ENCODE measurements at places on chromosomes 7 and 10. TPM values are rescaled to one million over a fixed set of nuclear protein-coding genes. Genes with fewer than 3 reads are reported as not detected.

- H3K4me1 ChIP-seq, result no peaks in the 10 kb centered on the region
- no peaks in the 10 kb centered on the region for H3K36me3 ChIP-seq
- DNase-seq, result no peak
- no peaks in the 10 kb centered on the region for H3K27me3 ChIP-seq
- no peak overlapping the region for H3K4me3 ChIP-seq
Observed at GRCh38 chr7:7851381-7851780, 117.2 kb upstream of the GLCCI1 start.

GRCh38 chr7:56447864-56448693, 331.9 kb upstream of the NUPR2 start:
- DNase-seq, result peak; percentile 24
- no peaks in the 10 kb centered on the region for H3K4me1 ChIP-seq

The AKR1D1 gene
- total RNA-seq, result 57.0 TPM

GRCh38 chr10:31656851-31657433, 271.7 kb downstream of the ARHGAP12 start:
- no peaks in the 10 kb centered on the region for H3K36me3 ChIP-seq
- no peak for DNase-seq
- no peaks in the 10 kb centered on the region for H3K27me3 ChIP-seq
- no peak overlapping the region for H3K27ac ChIP-seq

DNA sequence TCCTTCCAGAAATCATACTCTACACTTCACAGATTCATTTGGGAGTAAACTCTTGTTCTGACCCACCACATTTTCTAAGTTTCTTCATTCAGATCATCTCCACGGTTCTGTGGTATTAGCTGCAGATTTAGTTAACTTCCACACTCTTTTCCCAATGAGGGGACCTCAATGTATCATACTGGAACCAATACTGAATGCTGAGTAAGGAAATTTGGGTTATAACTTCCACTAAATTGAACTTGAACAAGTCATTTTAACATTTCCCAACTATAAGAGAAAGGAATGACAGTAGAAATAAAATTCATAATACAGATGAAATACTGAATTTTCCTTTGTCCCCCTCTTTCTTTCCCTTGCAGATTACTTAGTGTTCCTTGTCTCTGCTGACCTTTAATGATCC, 131.4 kb downstream of the VPS41 start:
- no peak overlapping the region for H3K4me3 ChIP-seq
- no peak overlapping the region for H3K27ac ChIP-seq
- H3K27me3 ChIP-seq, result no peaks in the 10 kb centered on the region
- H3K36me3 ChIP-seq, result peaks cover 3% of the 10 kb centered on the region

GRCh38 chr10:7634142-7634894, 32.4 kb downstream of the ITIH5 start:
- H3K4me3 ChIP-seq, result no peak overlapping the region
- H3K27me3 ChIP-seq, result no peaks in the 10 kb centered on the region
- no peak for DNase-seq
- H3K4me1 ChIP-seq, result no peaks in the 10 kb centered on the region
- no peaks in the 10 kb centered on the region for H3K36me3 ChIP-seq

The PTPN20 gene
- 1.1 TPM for total RNA-seq

The MSMB gene
- not detected for total RNA-seq

DNA sequence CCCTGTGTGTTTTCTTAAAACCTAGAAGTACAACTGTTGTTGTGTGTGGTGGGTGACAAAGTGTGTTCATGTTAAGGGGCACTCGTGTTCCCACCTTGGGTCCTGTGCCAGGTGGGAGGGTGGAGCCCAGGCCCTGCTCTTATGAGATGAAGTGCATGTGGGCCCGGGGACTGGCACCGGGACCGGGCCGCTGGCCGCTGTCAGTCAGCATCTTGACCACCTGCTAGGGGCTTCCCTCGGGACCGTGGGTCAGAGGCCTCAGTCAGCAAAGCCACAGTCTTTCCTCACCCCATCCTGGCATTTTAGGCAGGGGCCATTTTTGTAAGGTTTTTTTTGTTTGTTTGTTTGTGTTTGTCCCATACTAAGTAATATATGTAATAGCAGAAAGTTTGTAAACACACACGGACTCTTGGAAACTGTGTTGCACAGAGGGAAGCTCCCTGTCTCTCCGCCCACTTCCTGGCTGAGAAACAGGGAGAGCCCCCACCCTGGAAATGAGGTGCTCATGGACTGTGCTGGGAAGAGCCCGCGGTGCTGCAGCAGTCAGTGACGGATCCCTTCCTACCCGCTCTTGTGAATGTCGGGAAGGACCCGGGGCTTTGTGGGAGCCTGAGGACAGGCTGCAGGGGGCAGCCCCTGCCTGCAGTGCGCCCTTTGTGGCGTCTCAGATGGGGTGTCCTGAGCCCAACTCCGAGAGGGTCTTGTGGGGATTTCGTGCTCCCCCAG, 13.4 kb downstream of the AGAP3 start:
- no peak overlapping the region for H3K4me3 ChIP-seq
- H3K27me3 ChIP-seq, result no peaks in the 10 kb centered on the region
- H3K27ac ChIP-seq, result no peak overlapping the region
- H3K4me1 ChIP-seq, result no peaks in the 10 kb centered on the region
- no peaks in the 10 kb centered on the region for H3K36me3 ChIP-seq

The BMPER gene
- total RNA-seq, result 14.8 TPM

- H3K36me3 ChIP-seq, result no peaks in the 10 kb centered on the region
- DNase-seq, result peak; percentile 73
- no peaks in the 10 kb centered on the region for H3K4me1 ChIP-seq
- no peaks in the 10 kb centered on the region for H3K27me3 ChIP-seq
- H3K4me3 ChIP-seq, result no peak overlapping the region
Observed at GRCh38 chr7:128879939-128880746, 17.5 kb downstream of the ATP6V1F start.

DNA sequence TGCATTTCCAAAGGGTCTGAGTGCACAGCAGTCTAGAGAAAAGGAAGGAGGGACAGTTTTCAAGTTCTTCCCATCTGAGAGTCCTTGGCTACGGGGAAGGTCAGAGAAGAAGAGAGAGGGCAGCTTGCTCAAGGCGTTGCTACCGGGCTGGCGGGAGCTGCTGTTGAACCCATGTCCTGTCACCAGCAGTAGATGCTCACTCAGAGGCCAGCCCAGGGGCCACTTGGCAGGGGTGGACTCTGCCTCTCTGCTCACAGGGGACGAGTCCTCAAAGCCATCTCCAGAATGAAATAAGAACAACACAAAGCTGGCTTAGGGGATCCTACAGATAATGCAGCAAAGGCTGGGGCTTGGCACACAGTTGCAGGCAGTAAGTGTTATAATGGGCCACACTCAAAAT, 231.5 kb downstream of the TNS3 start:
- H3K36me3 ChIP-seq, result no peaks in the 10 kb centered on the region
- H3K27me3 ChIP-seq, result no peaks in the 10 kb centered on the region
- peak; percentile 17 for DNase-seq
- no peak overlapping the region for H3K27ac ChIP-seq
- H3K4me3 ChIP-seq, result no peak overlapping the region

The ZNF789 gene
- total RNA-seq, result 3.2 TPM

The ADAM22 gene
- total RNA-seq, result 0.13 TPM

The IKZF1 gene
- total RNA-seq, result 3.1 TPM

DNA sequence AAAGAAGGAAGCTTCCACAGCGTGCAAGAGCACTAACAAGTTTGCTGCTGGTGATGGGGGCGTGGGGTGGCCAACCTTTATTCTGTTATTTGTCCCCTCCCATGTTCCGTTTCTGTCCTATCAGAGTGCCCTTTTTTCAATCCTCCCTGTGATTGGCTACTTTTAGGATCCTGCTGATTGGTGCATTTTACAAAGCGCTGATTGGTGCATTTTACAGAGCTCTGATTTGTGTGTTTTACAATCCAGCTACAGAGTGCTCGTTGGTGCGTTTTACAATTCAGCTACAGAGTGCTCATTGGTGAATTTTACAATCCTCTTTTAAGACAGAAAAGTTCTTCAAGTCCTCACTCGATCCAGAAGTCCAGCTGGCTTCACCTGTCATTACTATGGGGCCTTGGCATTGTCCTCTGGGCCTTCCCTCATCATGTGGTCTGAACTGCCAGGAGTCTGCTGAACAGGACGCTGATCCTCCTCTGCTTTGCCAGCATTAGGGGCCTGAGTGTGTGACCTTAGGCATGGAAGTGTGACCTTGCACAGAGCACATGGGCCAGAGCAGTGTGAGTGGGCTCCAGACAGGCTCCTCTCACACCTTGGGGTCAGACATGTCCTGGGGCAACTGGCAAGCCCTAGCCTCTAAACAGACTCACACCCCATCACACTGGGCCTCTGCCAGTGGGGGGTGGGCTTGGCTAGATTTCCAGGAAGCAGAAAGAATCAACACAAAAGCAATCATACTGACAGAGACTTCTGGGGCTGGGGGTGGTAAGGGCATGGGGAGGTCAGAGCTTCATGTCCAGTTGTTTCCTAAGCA, 167.4 kb downstream of the PTPN20 start:
- no peak overlapping the region for H3K4me3 ChIP-seq
- no peaks in the 10 kb centered on the region for H3K36me3 ChIP-seq
- no peaks in the 10 kb centered on the region for H3K27me3 ChIP-seq
- DNase-seq, result no peak
- no peaks in the 10 kb centered on the region for H3K4me1 ChIP-seq
- no peak overlapping the region for H3K27ac ChIP-seq

DNA sequence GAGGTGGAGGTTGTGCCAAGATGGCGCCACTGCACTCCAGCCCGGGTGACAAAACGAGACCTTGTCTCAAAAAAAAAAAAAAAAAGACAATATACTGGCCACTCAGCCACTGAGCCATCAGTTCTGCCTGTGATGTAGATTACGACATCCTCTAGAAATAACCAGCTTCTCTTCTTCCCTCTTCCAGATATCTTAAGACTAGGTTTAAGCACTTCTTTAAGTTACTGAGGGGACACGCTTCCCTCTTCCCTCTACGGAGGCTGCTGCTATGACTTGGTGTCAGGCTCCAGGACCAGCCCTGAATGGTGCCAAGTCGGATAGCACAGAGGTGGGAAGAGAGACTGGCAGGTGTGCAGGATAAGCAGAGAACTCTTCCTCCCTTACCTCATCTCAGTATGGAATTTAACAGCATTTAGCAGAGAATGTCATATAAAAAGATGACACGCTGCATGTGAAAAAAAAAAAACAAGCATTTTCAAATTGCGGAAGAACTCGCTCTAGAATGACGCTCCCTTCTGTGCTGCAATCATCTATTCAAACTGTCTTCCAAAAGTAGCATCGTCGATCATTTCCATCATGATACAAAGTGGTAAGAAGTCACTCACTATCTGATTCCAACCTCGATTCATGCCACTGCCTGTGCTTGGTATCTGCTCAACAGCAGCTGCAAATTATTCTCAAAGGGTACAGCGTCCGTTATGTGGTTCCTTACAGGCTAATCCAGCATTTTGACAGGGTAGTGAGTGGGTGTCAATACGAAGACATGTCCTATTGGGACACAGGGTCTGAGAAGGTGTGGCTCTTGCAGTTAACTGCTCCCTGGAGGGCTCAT, 13.8 kb downstream of the DAGLB start:
- DNase-seq, result no peak
- no peaks in the 10 kb centered on the region for H3K4me1 ChIP-seq
- H3K4me3 ChIP-seq, result no peak overlapping the region
- peak overlapping the region; percentile 9 for H3K27ac ChIP-seq

DNA sequence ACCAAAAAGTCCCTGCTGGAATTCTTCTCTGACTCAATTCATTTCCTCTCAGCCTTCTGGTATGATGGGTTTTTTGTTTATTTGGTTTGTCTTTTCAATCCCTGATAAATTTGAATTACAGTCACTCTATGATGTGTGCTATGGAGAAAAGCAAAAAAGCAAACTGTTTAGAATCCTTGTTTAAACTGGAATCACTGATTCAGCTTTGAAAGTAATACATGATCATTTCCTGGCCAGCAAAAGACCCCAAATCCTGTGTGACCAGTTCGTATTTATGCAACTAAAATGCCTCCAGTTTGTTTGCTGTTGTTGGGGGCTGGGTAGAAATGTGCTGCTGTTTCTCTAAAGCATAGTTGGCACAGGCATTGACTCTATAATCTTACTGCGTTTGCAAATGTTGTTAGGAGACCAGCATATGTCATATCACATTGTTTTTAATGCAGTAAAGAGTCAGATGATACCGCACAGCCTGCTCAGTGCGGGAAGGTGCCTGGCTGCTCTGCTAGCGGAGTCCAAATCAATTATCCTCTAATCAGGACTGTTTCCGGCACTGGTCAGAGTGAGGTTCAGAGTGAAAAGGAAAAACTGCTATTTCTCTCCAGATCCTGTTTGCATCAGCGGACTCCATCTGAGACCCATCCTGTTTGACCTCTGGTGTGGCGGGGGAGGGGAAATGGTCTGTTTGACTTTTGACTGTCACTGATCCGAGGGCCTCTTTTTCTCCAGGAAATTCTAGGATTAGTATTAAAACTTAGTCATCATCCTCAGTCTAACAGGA, 40.6 kb upstream of the ADD3 start:
- H3K4me3 ChIP-seq, result no peak overlapping the region
- no peak overlapping the region for H3K27ac ChIP-seq
- DNase-seq, result peak; percentile 55
- H3K27me3 ChIP-seq, result peaks cover 2% of the 10 kb centered on the region
- H3K36me3 ChIP-seq, result no peaks in the 10 kb centered on the region

DNA sequence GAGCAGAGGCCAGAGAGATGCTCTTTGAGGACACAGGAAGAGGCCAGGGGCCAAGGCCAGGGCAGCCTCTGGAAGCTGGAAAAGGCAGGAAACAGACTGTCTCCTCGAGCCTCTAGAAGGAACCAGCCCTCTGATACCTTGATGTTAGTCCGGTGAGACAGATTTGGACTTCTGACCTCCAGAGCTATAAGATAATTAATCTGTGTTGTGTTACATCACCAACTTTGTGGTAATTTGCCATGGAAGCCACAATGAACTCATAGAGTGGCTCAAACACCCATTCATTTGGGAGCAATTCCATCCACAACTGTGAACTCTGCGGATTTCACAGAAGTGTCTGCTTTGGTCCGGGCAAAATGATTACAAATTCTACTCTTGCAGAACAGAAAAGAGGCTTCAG, 48.7 kb downstream of the OAT start:
- H3K27me3 ChIP-seq, result no peaks in the 10 kb centered on the region
- no peak overlapping the region for H3K27ac ChIP-seq
- H3K4me1 ChIP-seq, result no peaks in the 10 kb centered on the region
- no peaks in the 10 kb centered on the region for H3K36me3 ChIP-seq

The AMPH gene
- 0.67 TPM for total RNA-seq

DNA sequence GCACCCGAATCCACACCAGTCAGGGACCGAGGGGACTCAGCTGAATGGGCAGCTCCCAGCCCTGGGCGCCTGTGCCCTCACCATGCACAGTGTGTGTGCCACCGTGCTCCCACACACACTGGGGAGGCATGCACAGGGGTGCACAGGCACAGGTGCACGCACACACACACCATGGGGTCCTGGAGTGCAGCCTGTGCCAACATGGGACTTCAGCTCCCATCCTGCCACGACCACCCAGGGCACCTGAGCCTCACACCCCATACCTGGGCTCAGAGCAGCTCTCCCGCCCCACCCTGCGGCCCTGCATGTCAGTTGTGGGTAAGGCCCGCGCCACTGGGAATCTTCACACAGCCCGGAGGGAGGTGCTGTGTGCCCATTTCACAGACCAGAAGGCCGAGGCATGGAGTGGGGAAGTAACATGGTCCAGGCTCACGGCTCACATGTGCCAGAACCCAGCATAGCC, 8.0 kb downstream of the ELFN1 start:
- no peaks in the 10 kb centered on the region for H3K36me3 ChIP-seq
- DNase-seq, result no peak
- no peak overlapping the region for H3K4me3 ChIP-seq

The EEPD1 gene
- total RNA-seq, result 10.4 TPM

- no peaks in the 10 kb centered on the region for H3K36me3 ChIP-seq
- DNase-seq, result no peak
- H3K27me3 ChIP-seq, result no peaks in the 10 kb centered on the region
- peaks cover 9% of the 10 kb centered on the region for H3K4me1 ChIP-seq
- H3K27ac ChIP-seq, result no peak overlapping the region
Observed at GRCh38 chr10:34169677-34170076, 645.4 kb downstream of the PARD3 start.

GRCh38 chr10:77594471-77594783, 43.2 kb downstream of the KCNMA1 start:
- no peak for DNase-seq
- no peaks in the 10 kb centered on the region for H3K4me1 ChIP-seq
- no peaks in the 10 kb centered on the region for H3K36me3 ChIP-seq
- H3K27ac ChIP-seq, result no peak overlapping the region
- H3K4me3 ChIP-seq, result no peak overlapping the region

Data from right lobe of liver (tissue), 6 donors.